ENCODE measurements at places on chromosomes 4 and X.

DNA sequence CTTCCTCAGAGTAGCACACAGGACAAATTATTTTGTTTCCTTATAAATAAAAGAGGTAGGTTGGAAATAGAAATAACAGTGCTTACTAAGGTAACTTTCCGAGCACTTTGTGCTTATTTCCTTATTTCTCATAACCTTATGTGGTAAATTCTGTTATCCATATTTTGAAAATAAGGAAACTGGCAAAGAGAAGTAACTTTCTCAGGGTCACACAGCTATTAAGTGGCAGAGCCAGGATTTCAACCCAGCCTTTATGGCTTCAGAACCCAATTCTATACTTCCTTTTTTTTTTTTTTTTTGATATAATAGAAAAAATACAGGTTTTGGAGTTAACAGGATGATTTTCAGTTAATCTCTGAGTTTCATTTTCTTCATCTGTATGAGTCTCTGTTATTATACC, 3.3 kb downstream of the UTP3 start:
- DNase-seq: no peak

DNA sequence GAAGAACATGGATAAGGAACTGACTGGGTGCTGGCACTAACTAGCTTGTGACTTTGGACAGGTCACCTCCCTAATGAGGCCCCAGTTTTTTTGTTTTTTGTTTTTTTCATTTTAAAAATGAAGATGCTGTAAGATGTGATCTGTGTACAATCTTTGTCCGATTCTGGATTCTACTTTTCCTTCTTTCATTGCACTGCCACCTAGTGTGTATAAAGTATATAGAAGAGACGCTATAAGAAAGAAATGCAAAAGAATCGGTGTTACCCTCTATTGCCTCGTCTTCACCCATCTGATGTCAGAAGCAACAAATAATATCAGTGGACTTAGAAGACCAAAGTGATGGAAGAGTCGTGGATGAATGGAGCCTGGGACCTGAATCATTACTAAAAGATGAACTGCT, 58.6 kb upstream of the P2RY10 start:
- DNase-seq: no peak

DNA sequence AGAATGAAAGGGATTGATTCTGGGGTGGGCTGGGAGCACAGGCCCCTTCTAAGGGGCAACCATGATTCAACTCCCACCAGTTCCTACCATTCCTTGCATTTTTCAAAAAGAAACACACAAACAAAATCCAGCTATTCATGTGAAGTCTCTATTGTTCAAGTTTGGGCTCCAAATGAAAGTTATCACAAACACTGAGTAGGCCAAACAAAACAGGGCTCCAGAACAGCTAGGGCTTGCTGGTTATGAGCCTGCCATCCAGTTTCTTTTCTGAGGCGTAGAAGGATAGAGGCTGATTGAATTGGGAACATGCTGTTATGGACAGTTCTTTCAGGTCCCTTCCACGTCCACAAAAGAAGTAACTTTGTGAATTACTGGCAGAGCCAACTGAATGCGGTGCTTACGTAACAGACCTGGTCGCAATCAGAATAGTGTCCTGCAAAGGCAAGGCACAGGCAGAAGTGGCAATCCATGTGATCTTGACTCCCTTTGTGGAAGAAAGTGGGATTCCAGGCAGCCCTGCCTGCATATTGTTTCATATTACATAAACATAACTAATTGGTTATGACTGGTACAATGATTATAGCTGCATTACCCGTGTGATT, 244.5 kb downstream of the SCFD2 start:
- DNase-seq: no peak

DNA sequence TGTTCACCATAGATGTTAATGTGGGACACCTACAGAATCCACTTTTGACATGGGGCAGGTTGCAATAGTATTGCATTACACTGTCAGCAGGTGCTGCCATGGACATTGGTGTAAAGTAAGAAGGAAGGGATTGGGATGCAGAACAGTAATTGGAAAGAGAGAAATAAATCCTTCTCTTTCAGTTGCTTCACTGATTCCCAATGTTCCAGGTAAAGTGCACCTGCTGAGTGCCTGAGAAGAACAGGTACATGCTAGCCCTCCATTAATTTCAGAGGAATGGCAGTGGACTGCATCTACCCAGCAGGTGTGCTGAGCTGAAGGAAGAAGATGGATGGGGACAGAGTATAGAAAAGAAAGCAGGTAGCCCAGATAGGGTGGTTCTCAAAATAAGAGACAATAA, 248.5 kb downstream of the TENM3 start:
- DNase-seq: no peak

DNA sequence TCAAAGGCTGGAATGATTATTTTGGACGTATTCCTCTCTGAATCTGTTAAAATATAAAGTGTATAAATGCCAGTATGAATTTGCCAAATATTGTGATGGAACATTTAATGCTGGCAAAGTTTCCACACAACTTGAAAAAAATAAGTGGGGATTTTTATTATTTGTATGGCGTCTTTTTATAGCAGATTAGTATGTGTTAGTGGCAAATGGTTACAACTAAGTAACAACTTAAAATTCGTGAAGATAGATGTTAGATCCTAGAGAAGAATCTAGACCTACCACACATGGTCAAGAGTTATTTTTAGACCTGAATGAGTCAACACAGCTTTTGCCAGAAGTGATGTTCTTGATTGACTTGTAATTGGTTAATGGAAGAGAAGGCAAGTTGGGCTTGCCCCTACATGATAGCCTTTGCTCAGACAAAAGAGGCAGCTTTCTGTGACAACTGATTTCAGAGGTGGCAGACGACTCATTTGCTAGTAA, 4.8 kb downstream of the CPE start:
- no peak for DNase-seq

GRCh38 chr4:169080981-169081380, 70.9 kb upstream of the CBR4 start:
- DNase-seq: no peak

GRCh38 chr4:184924516-184924915, 93.8 kb upstream of the HELT start:
- DNase-seq: no peak

- DNase-seq: no peak
Observed at GRCh38 chr4:165972747-165973146, 99.7 kb downstream of the TLL1 start.

DNA sequence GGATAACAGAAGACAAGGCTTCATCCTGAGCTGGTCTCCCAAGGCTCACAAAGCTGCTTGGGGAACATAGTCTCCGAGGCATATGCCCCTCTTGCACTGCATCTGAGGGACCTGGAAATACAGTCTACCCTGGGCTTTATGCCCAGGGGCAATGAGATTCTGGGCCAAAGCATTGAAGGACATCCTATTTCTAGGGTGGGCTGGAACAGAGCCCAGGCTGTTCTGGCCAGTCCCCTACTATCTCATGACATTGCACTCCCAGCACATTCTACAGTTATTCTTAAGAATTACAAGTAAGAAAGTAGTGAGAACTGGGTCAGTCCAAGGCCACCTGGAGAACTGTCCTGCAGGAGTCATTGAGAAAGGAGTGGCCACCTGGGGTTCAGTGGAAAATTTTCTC, 107.6 kb downstream of the USP46 start:
- no peak for DNase-seq

DNA sequence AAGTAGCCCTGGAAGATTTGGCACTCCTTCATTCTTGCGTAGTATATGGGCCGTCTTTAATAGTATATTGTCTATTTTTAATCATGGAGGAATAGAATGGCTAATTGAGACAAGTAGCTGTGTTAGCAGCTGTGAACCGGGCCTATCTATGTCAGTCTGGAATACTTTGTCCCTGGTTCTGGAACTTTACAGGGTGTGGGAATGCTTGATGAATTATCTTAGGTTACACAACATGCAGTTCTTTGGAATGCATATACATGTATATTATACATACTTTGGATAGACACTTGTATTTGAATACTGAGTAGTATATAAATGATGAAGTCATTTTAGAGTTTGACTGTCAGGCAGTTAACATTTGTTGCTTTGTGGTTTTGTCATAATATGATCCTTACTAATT, 37.4 kb downstream of the PDLIM5 start:
- no peak for DNase-seq

GRCh38 chr4:15771216-15772058, 6.7 kb upstream of the CD38 start:
- DNase-seq: no peak

DNA sequence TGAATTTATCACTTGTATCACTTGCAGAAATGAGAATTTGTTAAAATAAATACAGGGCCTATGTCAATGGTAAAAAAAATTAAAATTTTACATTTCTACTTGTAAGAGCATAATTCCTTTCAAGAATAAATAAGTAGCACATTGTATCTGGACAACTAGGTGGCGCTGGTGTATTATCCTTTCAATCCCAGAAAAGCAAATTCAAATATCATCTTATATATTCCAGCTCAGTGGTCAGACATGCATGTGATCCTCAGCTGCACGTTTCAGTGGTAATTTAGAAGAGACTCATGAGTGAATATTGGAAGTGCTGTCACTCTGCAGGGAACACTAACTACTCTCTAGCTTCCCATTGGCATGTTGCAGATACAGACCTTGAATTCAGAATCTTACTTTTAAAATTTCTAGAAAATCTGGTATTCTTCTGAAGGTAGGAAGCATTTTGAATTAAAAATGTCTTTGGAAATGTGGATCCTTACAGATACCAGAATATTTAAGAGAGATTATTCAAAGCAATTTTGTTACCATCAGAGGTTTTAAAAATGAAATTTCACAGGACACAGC, 1414.7 kb upstream of the TENM3 start:
- no peak for DNase-seq

DNA sequence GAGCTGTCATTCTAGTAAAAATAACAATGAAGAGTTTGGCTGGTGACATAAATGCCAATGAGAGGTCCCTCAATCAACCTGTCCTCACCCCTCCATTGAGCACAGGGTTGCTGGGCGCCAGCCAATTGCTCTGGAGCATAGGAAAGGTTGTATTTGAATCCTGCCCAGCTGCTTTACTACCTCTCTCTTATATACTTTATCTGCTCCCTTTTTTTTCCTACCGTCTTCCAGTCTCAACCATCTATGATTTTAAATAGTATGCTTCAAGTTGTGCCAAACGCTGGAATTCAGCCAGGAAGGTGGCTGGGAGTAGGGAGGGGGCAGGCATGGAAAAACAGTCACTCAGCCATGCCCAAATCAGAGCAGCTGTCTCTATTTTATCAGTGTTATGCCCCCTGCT, 153.8 kb downstream of the NR3C2 start:
- DNase-seq: no peak

DNA sequence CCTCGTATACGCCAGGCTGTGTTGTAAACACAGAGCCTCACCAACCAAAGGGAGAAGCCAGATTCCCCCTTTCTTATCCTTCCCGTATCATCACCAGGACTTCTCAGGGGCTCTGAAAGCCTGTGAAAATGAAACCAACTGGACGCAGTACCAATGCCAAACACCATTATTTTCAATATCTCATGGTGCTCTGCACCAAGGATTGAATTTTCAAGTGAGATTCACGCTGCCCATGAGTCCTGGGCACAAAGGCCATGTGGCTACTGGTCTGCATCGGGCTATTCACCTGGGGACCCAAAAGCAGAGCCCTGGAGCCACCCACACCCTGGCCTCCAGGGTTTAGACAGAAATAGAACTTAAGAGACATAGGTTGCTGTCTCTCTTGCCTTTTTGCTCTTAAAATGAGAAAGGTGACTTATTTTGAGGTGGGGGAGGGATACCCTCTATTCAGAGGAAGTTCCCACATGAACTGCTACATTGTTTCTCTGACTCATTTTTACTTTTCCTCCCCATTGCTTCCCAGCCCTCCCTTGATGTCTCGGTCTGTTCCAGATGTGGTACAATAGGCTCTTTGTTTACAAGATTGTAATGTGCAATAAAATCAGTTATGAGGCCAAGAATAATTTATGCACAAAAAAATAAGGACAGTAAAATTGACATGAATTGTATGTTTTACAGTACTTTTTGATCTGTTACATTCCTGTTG, 55.4 kb downstream of the MAML3 start:
- DNase-seq: no peak

- no peak for DNase-seq
Observed at GRCh38 chr4:152992466-152992865, 56.3 kb downstream of the FHDC1 start.

DNA sequence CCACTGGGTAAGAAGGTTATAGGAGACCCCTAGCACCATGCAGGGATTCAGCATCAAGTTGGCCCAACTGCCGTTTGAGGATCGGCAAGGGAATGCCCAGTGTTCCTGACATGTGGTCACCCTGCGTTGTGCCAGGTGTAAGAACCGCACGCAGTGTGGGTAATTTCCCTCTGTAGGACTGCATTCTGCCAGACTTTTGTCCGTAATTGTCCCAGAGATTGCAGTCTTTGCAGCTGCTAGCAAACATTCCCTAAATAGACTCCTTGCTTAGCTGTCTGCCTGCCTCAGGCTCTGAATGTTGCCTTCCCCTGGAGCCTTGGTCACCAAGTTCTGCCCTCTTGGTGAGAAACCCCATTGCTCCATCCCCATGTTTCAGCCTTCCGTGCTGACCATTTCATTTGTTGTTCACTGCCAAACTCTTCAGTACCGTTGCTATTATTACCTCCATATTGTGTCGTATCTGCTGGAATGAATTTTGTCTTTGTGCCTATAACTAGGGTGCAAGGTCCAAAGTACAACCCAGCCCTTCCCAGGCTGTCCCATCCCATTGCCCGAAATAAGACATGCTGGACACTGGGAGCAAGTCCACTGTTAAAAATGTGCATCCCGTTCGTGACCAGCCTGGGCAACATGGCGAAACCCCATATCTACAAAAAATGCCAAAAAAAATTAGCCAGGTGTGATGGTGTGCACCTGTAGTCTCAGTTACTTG, 53.8 kb upstream of the USP9X start:
- no peak for DNase-seq

DNA sequence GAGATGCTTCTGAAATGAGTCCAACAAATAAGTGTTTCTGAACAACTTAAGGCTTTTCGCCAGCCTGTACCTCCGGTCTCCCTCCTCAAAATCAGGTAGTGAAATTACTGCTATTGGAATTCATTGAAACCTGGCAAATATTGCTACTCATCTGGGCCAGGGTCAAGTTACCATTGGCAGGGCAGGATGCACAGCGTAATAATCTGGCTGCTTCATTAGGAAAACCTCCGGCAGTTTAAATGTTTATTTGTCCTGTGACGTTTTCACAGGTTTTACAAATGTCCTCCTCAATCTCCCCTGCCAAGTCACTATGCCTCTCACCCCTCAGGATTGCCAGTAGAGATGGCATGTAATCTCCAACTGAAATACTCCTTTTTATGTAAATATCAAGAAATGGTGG, 92.6 kb upstream of the KDR start:
- no peak for DNase-seq

DNA sequence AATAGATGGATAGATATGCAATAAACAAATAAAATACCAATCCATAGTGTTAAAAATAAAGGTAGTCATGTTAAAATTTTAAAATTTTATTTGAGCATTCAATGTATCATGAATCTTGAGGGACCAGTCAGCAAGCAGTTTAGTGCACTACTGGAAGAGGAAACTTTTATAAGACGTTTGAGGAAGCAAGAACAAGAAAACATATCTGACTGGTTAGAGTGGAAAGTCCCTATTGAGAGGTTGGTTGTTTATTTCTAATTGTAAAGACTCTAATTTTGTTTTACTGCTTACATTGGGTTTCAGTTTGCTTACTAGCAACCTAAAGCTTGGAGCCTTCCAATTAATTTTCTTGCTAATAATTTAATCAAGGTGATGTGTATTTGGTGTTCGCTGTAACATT, 786.2 kb downstream of the RAB28 start:
- no peak for DNase-seq

- DNase-seq: no peak
Observed at GRCh38 chr4:146960634-146961033, 15.0 kb upstream of the TTC29 start.

GRCh38 chrX:118779581-118779980, 44.0 kb upstream of the ZCCHC12 start:
- DNase-seq: no peak

Measured in stimulated activated CD4-positive, alpha-beta T cell treated with anti-CD3 and anti-CD28 coated beads, Interleukin-15, amount 100 ng/mL, for 1 hour (primary cell).